ENCODE measurements at places on chromosomes 3 and 15.

- no peak for DNase-seq
These were observed 122.2 kb upstream of the DLG1 start for GRCh38 chr3:197420566-197420965.

DNA sequence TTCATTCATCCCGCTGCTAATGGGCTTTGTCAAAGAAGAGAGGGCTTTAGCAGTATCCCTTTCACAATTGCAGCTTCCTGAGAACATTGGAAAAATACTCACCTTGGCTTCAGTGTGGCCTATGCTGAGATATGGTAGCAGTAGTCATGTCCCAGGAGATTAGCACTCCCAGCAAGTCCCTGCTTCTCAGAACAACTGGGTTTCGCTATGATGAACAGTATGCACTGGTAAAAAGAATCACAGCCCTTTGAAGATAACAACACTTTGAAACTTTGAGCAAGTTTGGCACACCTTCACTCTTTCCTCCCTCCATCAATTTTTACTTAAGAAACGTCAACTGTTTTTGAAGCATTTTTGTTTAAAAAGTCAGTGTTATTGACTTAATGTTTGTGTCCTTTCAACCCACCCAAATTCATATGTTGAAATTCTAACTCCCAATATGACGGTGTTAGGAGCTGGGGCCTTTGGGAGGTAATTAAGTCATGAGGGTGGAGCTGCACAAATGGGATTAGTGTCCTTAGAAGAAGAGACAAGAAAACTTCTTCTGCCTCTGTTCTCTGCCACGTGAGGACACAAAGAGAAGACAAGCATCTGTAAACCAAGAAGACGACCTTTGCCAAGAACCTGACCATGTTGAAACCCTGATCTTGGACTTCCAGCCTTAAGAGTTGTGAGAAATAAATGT, 17.8 kb upstream of the PLSCR4 start:
- no peak for DNase-seq

DNA sequence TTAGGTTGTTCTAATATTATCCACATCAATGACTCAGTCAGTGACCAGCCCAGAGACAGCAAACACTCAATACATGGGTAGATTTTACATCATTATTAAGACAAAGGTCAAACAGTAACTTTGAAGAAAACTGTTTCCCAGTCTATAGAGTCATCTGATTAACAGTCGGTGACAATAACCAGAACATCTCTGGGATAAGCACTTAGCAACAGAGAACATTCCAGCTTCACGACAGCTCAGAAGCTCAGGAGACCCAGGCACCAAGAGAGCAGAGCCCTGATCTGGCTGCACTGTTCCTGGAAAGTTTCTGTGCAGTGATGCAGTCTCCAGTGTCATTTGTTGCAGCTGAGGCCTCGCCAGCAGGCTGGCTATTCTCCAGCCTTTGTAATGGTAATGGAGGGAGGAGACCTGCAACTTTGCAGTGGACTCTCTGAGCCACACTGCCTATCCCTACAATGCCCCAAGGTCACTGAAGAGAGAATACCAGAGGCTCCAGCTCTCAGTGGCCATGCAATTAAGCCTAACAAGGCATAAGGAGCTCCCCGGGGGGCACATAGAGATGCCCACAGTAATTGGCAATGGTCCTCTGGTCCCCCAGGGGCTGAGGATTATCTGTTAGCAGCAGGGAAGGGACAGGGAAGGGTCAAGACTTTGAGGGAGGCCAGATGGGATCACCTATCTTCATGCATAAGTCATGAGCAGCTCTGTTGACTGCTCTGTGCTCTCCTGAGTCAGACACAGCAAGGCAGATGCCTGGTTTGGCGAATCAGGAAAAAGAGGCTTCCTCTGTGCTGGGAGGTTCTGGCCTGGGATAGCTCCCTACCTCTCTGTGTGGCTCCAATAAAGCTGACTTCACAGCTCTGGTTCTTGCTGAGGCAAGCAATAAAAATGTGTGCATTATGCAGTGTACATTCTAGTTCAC, 163.6 kb downstream of the CTNNB1 start:
- no peak for DNase-seq

DNA sequence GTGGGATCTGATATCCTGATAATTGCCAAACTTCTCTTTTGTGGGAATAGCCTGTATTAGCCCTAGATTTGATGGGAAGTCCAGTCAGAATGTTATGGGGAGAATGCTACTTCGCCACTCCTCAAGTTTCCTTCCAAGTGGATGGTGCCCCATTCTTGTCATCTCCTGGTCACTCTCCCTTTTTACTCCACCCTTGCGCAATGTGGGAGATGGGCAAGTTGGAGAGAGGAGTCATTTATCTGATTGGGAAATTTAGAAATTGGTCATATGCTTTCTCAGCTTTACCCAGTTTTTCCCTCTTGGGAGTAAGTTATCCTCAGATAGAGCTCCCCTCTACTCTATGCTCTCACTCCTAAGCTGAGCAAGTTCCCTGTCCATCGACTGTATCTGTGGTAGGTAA, 14.4 kb downstream of the FANCD2OS start:
- no peak for DNase-seq

DNA sequence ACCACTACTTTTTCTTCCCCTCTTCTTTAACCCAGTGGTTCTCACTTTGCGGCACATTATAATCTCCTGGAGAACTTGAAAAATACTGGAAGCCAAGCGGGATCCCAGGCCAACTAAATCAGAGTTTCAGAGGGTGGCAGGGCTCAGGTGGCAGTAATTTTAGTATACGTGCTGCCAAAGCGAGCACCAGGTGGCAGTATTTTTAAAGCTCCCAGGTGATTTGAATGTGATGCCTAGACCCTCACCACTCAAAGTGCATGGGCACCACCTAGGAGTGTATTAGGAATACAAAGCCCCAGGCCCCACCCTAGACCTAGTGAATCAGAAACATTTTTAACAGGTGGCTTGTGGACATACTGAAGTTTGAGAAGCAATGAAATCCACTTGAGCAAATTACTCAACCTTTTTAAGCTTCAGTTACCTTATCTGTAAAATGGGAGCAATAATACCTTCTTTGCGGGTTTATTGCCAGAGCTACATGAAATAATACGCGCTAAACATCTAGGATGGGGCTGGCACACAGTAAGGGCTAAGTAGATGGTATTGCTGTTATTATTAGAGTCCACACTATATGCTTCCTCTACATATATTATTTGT, 8.3 kb downstream of the B3GALNT1 start:
- peak; percentile 4 for DNase-seq

GRCh38 chr3:128353991-128354687, 112.6 kb downstream of the DNAJB8 start:
- no peak for DNase-seq

DNA sequence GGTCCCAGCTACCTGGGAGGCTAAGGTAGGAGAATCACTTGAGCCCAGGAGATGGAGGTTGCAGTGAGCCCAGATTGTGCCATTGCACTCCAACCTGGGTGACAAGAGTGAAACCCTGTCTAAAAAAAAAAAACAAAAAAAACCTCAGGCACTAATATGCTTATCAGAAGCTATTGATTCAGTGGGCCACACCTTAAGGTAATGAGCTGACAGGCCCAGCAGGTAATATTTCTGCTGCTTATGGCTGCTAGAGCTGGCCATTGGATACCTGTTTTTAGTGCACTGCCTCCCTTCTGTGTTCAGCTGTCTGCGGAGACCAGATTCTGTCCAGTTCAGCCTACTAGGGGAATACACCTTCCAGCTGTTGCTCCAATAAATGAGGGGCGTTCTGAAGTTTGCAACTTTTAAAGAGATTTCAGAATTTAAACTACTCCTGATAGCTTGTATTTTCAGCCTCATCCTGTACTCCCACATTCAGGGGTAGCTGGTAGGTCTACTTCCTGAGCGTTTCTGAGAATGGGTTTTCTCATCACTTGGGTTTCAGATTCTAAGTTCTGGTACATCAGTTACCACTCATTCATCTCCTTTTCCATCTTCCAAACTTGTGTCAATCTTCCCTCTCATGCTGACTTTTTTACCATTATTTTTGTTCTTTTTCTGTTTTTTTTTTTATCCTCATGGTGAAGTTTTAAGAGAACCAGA, 69.0 kb downstream of the ATP11B start:
- no peak for DNase-seq

- DNase-seq = no peak
These were observed 38.8 kb downstream of the HACL1 start for GRCh38 chr3:15562560-15562959.

GRCh38 chr3:183551930-183552329, 3.6 kb downstream of the KLHL6 start:
- DNase-seq = no peak

- DNase-seq = no peak
These were observed 194.2 kb downstream of the PLCL2 start for GRCh38 chr3:17078926-17079465.

GRCh38 chr3:194221336-194221735, 85.4 kb downstream of the HES1 start:
- no peak for DNase-seq

- no peak for DNase-seq
These were observed 101.3 kb downstream of the ETFA start for GRCh38 chr15:76209942-76210341.
